ENCODE measurements at places on chromosomes 11 and 22. TPM values are rescaled to one million over a fixed set of nuclear protein-coding genes. Genes with fewer than 3 reads are reported as not detected.

DNA sequence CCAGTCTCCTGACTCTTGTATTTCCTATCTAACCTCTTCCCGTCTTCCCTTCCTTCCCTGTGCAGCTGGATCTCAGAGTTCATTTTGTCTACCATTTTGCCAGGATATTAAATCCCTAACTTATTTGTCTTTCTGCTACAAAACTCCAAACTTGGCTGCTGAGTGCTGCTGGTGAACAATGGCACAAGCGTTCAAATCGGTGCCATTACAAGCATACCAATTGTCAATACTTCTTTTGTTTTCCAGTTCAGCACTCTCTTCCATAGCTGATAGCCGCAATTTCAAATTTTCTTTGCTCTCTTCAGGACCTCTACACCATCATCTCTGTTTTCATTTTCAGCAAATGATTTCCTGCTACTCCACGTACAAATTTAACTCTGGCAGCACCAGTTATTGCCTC, 13.4 kb downstream of the IL18 start:
- no peak for DNase-seq

The CLMP gene
- 0.06 TPM for total RNA-seq

The RAG1 gene
- total RNA-seq = not detected

- DNase-seq = no peak
Measured at GRCh38 chr11:2314525-2315394, 12.9 kb downstream of the TSPAN32 start.

The RBFOX2 gene
- total RNA-seq = 1.9 TPM

GRCh38 chr11:95097209-95097608, 7.6 kb downstream of the ENDOD1 start:
- DNase-seq = no peak

- no peak for DNase-seq
Measured at GRCh38 chr11:71352226-71352625, 96.0 kb downstream of the DHCR7 start.

- DNase-seq = no peak
Measured at GRCh38 chr22:17260298-17260697, 41.1 kb upstream of the ADA2 start.

- DNase-seq = no peak
Measured at GRCh38 chr11:80487952-80488351, 1047.1 kb upstream of the TENM4 start.

DNA sequence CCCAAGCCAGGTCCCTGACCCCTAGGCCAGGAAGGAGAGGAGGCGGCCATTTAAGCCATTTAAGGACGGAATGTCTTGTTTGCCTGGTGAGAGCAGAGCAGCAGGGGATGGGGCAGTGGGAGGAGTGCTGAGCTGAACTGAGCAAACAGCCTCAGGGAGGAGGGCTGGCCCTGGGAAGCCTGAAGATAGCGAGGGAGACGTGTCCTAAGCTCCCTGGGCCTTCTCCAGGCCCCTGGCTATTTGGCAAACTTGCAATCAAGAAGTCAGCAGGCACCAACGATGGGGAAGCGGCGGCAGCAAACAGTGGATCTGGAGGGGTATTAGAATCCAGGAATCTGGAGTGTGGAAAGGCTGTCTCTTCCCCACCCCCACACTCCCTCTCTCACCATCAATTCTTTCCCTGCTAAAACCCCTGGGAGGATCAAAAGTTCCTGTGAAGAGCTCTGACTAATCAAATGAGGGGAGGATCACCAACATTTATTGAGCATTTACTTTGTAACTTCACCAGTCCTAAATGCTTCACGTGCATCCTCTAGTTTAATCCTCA, 8.8 kb downstream of the BCL9L start:
- no peak for DNase-seq

The CASP5 gene
- not detected for total RNA-seq

The TSPAN32 gene
- total RNA-seq = 81.8 TPM

The SCGB1C1 gene
- total RNA-seq = not detected

The TPCN2 gene
- total RNA-seq = 11.5 TPM

The OR5P2 gene
- total RNA-seq = not detected

- no peak for DNase-seq
Measured at GRCh38 chr11:108865406-108865805, 200.5 kb downstream of the DDX10 start.

The NCR3LG1 gene
- 2.2 TPM for total RNA-seq

DNA sequence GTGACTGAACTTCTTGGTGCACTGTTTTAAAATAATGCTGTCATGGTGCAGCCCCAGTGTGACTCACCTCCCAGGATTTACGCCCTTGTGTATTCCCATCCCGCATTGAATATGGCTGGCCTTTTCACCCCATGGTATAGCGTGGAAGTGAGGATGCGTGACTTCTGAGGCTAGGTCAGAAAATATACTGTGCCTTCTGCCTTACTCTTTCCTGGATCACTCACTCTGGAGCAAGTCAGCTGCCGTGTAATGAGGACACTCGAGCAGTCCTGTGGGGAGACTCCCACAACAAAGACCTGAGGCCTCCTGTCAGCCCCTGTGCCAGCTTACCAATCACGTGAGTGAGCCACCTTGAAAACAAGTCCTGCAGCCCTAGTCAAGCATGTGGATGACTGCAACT, 471.9 kb upstream of the KIRREL3 start:
- DNase-seq = no peak

GRCh38 chr11:31812383-31813381, 1.6 kb upstream of the PAX6 start:
- DNase-seq = no peak

GRCh38 chr22:20155330-20156041, 4.6 kb upstream of the CCDC188 start:
- no peak for DNase-seq

The SSTR3 gene
- 1.9 TPM for total RNA-seq

The SLC22A25 gene
- not detected for total RNA-seq

- DNase-seq = no peak
Measured at GRCh38 chr11:67320011-67320410, 16.7 kb downstream of the SSH3 start.

DNA sequence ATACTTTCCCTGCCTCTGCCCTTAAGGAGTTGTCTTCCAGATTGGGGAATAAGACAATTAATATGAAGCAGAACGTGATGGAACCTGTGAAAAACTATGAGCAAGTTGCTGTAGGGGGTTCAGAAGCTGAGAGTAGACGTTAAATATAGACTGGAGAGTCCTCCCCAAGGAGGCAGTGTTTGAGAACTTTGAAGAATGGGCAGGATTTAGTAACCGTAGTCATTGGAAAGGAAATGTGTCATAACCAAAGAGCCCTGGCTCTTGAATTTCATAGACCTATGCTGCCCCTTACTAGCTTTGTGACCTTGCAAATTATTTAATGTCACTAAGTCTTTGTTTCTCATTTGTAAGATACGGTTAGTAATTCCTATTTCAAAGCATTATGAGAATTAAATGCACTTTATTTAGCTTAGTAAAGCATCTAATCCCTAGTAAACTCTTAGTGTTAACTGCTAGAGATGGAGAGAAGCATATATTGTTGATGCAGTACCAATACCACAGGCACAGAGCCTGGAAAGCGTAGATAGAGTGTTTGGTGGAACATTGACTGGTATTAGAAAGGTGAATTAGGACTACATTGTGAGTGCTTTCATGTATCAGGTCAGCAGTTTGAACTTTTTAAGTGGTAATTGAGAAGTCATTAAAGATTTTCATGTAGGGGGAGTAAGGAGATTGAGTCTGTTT, 54.1 kb downstream of the MCAM start:
- no peak for DNase-seq

- no peak for DNase-seq
Measured at GRCh38 chr11:95680169-95680929, 109.2 kb downstream of the FAM76B start.

The CCDC83 gene
- not detected for total RNA-seq

DNA sequence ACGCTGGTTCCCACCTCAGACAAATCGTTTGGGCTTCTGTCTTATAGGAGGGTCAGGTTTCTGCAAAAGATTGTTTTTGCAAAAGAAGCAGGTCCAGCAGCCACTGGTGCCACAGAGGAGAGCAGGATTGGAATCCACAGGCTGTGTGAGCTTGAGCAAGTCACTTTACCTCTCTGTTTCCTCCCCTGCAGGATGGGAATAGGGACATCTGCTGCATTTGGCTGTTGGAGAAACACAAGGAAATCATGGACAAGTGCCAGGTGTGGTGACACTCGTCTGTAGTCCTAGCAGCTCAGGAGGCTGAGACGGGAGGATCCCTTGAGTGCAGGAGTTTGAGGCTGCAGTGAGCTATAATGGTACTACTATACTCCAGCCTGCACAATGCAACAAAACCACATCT, 422.6 kb downstream of the MN1 start:
- no peak for DNase-seq

GRCh38 chr11:103961010-103961409, 75.4 kb upstream of the DDI1 start:
- no peak for DNase-seq

- no peak for DNase-seq
Measured at GRCh38 chr11:64472593-64473455, 113.9 kb downstream of the RPS6KA4 start.

The OR5A1 gene
- not detected for total RNA-seq

Measured in CD4-positive, alpha-beta T cell (primary cell).